ENCODE measurements at places on chromosomes 6 and 20.

GRCh38 chr20:21788082-21788481, 82.6 kb downstream of the PAX1 start:
- no peak for DNase-seq

- DNase-seq = no peak
Observed at GRCh38 chr20:50750145-50750671, 18.8 kb downstream of the PARD6B start.

GRCh38 chr20:21289651-21290050, 13.5 kb upstream of the XRN2 start:
- no peak for DNase-seq

- no peak for DNase-seq
Observed at GRCh38 chr6:150370112-150370511, 1.3 kb downstream of the IYD start.

DNA sequence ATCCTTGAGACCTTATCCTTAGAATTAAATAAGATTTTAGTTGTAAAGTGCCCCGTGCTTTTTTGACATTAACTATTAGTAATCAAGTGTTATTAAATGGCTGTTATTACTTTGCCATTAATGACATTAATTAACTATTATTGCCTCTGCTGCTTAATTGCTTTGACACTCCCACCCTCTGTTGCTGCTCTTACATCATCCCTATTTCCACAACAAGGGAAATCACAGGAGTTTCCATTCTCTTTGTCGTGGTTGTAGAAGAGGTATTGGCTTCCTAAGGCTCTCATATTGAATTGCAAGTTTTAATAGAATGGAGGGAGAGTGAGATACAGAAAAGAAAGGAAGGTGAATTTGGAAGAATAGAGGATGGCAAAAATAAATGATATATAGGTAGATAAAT, 545.8 kb downstream of the MMUT start:
- no peak for DNase-seq

GRCh38 chr6:53031281-53031680, 33.9 kb upstream of the FBXO9 start:
- no peak for DNase-seq

- no peak for DNase-seq
Observed at GRCh38 chr6:48098923-48099322, 12.1 kb downstream of the PTCHD4 start.

DNA sequence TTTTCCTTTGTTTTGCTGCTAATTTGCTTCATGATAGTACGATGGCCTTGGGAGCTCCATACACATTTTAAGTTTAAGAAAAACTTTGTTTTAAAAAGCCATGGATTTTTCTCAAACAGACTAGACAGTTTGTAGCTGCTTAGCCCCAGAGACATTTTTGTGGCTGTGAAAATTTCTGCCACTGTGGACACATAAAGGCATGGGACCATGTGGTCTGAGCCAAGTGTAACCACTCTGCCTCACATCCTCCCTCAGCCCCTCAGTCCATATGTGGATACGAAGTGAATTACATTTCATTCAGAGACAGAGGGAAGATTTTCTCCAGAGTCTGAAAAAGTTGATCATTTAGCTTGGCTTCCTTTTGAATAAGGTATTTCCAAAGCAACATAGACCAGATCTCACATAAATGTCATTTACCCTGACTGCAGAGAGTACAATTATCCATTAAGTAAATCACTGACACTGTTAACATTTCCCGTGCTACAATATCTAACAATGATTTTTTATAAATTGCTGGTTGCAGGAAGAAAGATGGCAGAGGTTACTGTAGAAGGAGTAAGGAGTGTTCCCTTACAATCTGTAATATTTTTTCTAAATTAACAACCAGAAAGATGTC, 87.4 kb downstream of the GJA1 start:
- DNase-seq = peak; percentile 57

- no peak for DNase-seq
Observed at GRCh38 chr20:63080811-63081210, 74.0 kb upstream of the BHLHE23 start.

- peak; percentile 35 for DNase-seq
Observed at GRCh38 chr6:122068291-122068769, 331.1 kb upstream of the HSF2 start.

GRCh38 chr6:168632694-168633093, 191.7 kb downstream of the SMOC2 start:
- DNase-seq = no peak

DNA sequence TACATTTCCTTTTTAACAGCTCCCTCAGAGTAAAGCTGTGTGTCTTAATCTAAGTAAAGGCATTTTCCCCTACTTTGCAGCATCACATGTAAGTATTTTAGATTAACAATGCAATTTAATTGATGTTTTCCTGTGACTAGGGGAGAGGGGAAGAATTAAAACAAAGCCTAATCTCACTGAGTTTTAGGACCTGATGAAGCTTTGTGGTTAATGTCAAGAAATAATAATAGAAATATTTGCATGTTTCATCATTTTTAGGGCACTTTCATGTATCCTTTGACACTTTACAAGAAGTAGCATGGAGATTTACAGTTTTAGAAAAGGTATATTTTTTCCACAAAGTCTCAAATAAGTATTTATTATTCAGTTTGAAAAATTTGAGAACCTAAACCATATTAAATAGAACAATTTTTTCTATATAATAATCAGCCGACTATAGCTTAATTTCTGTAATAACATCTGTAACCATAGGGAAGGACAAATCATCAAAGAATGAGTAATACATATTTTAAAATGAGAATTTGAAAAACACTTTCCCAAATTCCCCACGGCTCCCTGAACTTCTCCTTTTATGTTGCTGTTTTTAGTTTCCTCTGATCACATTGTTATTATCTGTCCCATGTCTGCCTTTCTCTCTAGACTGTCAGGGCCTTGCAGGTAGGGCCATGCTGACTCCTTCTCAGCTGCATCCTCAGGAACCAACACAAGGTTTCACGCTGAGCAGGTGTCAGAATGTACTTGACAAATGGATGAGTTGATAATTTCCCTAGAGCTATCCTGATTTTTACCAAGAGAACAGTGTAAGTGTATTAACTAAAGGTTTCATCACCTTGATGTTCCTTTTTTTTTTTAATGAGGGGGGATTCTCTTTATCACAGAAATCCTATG, 338.1 kb downstream of the SYNE1 start:
- DNase-seq = no peak

DNA sequence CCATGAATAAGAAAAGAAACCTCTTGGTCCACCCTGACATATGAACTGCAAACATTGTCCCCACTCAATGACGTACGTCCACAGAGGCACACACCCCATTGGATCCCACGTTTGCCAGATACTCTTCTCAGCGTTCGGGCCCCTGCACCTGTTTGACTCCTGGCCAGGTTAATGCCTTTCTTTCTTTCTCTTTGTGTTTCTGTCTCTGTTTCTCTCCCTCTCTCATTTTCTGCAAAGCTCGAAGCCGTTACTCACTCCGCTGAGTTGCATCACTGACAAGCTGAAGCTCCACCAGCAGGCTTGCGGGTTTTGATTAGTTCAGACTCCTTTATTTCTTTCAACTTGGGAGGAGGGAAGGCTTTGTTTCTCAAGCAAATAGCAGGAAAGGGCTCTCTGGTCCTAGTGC, 135.5 kb upstream of the SUPT3H start:
- DNase-seq = peak; percentile 94

- peak; percentile 80 for DNase-seq
Observed at GRCh38 chr6:33417128-33417902, 592 bp downstream of the CUTA start.

GRCh38 chr6:121880831-121881230, 445.4 kb downstream of the GJA1 start:
- no peak for DNase-seq

DNA sequence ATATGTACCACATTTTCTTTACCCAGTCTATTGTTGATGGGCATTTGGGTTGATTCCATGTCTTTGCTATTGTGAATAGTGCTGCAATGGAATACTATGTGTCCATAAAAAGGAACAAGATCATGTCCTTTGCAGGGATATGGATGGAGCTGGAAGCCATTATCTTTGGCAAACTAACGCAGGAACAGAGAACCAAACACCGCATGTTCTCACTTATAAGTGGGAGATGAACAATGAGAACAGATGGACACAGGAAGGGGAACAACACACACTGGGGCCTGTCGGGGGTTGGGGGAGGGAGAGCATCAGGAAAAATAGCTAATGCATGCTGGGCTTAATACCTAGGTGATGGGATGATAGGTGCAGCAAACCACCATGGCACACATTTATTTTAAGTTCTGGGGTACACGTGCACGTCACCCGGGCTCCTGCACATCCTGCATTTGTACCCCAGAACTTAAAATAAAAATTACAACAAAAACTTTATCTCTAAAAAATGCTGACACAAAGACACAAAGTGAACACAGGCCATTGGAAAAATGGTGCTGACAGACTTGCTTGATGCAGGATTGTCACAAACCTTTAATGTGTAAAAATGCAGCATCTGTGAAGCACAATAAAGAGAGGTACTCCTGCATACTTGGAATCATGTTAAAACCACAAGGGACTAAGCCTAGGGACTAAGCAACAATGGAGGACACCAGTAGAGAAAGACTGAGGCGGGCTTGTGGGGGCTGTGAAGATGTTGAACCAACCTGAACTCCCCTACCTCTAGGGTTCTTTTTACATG, 48.8 kb downstream of the BCAS1 start:
- DNase-seq = no peak

GRCh38 chr6:168164462-168165061, 85.5 kb upstream of the FRMD1 start:
- no peak for DNase-seq

DNA sequence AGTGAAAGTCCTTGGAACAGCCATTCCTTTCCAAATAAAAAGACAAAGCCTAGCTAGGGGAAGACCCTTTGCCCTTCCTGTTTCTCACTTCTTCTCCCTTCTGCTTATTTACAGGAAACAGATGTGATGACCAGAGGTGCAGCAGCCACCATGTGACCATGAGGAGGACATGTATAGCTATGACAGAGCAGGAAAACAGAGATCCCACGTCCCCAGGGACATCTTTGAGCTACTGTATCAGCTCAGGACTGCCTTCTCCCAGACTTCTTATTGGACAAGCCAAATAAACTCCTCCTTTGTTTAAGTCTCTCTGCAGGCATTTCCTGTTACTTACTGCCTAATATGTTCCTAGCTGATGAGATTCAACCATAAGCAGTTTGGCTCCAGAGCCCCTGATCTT, 133.1 kb upstream of the MLN start:
- no peak for DNase-seq

- no peak for DNase-seq
Observed at GRCh38 chr6:163970846-163971564, 556.5 kb downstream of the QKI start.

DNA sequence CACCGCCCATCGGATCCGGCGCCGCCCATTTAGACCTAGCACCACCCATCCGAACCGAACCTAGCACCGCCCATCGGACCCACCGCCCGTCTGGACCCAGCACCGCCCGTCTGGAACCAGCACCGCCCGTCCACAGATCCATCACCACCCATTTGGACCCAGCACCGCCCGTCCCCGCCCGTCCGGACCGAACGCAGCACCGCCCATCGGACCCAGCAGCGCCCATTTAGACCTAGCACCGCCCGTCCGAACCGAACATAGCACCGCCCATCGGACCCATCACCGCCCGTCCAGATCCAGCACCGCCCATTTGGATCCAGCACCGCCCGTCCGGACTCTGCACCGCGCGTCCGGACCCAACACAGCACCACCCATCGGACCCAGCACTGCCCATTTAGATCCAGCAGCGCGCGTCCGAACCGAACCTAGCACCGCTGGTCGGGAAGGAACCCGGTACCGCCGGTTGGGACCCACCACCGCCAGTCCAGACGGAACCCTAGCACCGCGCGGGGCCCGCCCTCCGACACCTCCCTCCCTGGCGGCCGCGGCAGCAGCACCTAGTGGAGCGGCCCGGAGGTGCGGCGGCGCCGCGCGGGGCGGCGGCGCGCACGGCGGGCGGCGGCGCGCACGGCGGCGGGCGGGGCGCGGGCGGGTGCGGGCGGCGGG, 348 bp upstream of the AFDN start:
- DNase-seq = no peak

DNA sequence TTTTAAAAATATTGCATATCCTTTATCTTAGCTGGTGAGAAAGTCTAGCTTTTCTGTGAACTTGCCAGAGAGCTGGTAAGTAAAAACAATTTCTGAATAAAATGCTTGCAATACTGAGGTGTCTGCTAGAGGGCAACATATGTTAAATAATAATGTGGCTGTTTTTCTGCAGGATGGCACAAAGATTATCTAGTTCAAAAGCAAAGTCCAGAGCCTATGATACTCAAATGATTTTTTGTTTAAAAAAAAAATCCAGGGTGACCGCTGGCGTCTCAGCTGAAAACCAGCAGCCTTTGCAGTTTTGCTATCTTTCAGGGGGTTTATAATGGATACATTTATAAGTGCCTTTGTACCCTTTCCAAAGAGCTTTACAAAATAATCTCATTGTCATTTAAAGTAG, 194.9 kb downstream of the PHACTR1 start:
- peak; percentile 22 for DNase-seq

DNA sequence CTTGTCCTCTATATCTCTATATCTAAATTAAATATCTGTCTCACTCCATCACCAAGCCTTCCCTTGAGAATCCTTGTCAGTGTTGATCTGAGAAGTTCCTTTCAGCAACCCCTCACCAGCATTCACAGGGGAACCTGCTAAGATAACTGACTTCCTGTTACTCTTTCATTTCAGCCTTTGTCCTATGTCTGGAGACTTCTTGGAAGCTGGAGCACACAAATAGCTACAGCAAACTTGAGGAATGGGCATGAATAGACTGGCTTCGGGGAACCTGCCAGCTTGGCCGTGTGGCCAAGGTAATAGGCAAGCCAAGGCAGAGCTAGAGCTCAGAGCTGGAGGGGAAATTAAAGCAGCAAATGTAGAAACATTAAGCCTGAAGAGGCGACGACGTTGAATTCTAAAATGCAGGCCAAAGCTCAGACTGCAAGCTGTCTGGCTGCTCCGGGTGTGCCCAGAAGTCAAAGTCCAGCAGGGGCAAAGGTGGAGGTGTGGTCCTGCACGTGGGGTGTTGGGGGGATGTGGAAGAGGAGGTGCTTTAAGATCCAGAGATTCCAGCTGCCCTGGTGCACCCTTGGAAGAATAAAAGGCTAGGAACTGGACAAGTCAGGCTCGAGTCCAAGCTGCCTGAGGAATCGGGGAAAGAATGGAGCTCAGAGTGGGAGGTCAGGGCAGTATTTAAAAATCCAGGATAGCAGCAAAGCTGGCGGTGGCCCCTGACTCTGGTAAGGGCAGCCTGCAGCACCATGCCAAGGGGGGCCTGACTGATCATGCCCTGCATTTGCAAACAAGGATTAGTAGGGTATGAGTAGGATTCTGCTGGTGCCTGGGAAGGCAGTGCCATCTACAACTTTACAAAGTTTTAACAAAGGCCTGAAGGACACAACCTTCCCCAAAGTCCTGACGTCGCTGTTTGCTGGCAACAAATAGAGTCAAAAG, 185.0 kb upstream of the SGK1 start:
- DNase-seq = no peak

GRCh38 chr20:47749339-47749738, 35.9 kb downstream of the SULF2 start:
- no peak for DNase-seq

GRCh38 chr6:131115651-131116050, 19.6 kb upstream of the AKAP7 start:
- DNase-seq = no peak

Measured in amniotic epithelial cell (primary cell).